ENCODE measurements at places on chromosomes 4 and X.

GRCh38 chr4:1470393-1470670, 64.1 kb upstream of the NKX1-1 start:
- H3K4me3 ChIP-seq: no peak overlapping the region
- H3K27ac ChIP-seq: no peak overlapping the region
- no peaks in the 10 kb centered on the region for H3K4me1 ChIP-seq
- no peak for DNase-seq

- no peaks in the 10 kb centered on the region for H3K36me3 ChIP-seq
- no peaks in the 10 kb centered on the region for H3K4me1 ChIP-seq
- H3K27ac ChIP-seq: no peak overlapping the region
- H3K27me3 ChIP-seq: no peaks in the 10 kb centered on the region
- no peak overlapping the region for H3K4me3 ChIP-seq
Observed at GRCh38 chr4:146059865-146060264, 115.7 kb upstream of the LSM6 start.

- H3K36me3 ChIP-seq: no peaks in the 10 kb centered on the region
- DNase-seq: no peak
- no peaks in the 10 kb centered on the region for H3K27me3 ChIP-seq
- no peaks in the 10 kb centered on the region for H3K4me1 ChIP-seq
- no peak overlapping the region for H3K4me3 ChIP-seq
Observed at GRCh38 chr4:182835006-182835740, 82.0 kb downstream of the DCTD start.

DNA sequence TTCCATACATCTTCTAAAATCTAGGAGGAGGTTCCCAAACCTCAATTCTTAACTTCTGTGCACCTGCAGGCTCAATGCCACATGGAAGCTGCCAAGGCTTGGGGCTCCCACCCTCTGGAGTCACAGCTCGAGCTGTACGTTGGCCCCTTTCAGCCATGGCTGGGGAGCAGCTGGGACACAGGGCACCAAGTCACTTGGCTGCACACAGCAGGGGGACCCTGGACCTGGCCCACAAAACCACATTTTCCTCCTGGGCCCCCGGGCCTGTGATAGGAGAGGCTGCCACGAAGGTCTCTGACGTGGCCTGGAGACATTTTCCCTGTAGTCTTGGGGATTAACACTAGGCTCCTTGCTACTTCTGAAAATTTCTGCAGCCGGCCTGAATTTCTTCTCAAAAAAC, 8.2 kb upstream of the TENT5D start:
- no peak for DNase-seq
- H3K27ac ChIP-seq: no peak overlapping the region
- no peaks in the 10 kb centered on the region for H3K27me3 ChIP-seq
- no peaks in the 10 kb centered on the region for H3K4me1 ChIP-seq
- H3K36me3 ChIP-seq: no peaks in the 10 kb centered on the region
- no peak overlapping the region for H3K4me3 ChIP-seq

GRCh38 chr4:72312032-72312650, 256.9 kb downstream of the ADAMTS3 start:
- no peaks in the 10 kb centered on the region for H3K36me3 ChIP-seq
- no peaks in the 10 kb centered on the region for H3K27me3 ChIP-seq
- H3K4me1 ChIP-seq: no peaks in the 10 kb centered on the region
- peak overlapping the region; percentile 64 for H3K27ac ChIP-seq
- peak overlapping the region; percentile 29 for H3K4me3 ChIP-seq
- DNase-seq: peak; percentile 90

DNA sequence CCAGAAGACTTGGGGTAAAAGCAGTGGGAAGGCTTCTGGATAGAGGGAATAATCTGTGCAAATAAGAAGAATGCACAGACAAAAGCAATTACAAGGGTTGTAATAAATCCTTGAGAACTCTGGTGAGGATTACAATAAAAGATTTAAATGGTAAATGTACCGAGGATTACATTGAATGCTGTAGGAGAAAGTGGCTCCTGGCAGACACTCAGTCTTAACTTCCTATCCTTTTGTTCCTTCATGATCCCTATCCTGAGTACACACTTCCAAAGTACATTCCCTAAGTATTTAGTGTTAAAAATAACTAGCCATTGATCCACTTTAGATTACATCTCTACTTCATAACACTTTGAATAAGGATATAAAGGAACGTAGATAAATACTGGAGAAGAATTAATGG, 205.4 kb downstream of the SPATA18 start:
- peaks cover 16% of the 10 kb centered on the region for H3K4me1 ChIP-seq
- no peaks in the 10 kb centered on the region for H3K27me3 ChIP-seq
- H3K36me3 ChIP-seq: no peaks in the 10 kb centered on the region
- no peak overlapping the region for H3K4me3 ChIP-seq
- DNase-seq: no peak

DNA sequence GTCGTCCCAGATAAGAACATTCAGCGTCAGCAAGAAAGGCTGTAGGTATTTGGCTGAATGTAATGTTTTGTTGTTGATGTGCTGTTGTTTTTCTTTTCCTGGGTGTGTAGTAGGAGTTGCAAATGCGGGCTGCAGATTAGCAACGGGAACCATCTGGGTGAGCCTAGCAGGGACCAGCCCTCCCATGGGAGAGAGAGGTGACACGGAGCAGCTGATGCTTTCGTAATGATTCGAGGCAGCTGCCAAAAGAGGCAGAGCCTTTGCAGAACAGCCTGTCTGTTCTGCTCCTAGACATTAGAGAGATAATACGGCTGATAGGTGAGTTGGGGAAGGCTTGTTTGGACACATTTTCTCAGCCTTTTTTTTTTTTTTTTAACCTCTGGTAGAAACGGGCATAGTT, 25.3 kb downstream of the ARSF start:
- no peaks in the 10 kb centered on the region for H3K27me3 ChIP-seq
- H3K4me3 ChIP-seq: no peak overlapping the region
- no peaks in the 10 kb centered on the region for H3K36me3 ChIP-seq
- DNase-seq: no peak
- H3K27ac ChIP-seq: no peak overlapping the region
- H3K4me1 ChIP-seq: no peaks in the 10 kb centered on the region

DNA sequence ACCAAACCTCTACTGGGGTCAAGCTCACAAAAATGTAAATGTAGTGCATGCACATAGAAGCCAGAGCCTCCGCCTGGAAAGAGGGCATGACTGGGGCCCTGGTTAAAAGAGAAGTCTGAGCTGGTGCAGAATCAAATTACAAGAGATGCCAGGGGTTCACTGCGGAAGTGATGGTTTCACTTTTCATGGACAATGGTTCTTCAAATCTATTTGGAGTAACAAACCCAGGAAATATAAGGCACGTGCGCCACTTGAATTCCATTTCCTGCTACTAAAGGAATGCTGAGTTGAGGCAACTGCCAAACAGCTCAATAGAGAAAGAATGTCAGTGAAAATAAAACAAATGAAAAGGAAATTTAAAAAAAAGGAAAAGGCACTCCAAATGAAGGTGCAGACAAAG, 79.8 kb downstream of the FUNDC1 start:
- no peak overlapping the region for H3K4me3 ChIP-seq
- no peaks in the 10 kb centered on the region for H3K36me3 ChIP-seq
- no peaks in the 10 kb centered on the region for H3K4me1 ChIP-seq
- no peak overlapping the region for H3K27ac ChIP-seq
- H3K27me3 ChIP-seq: no peaks in the 10 kb centered on the region

DNA sequence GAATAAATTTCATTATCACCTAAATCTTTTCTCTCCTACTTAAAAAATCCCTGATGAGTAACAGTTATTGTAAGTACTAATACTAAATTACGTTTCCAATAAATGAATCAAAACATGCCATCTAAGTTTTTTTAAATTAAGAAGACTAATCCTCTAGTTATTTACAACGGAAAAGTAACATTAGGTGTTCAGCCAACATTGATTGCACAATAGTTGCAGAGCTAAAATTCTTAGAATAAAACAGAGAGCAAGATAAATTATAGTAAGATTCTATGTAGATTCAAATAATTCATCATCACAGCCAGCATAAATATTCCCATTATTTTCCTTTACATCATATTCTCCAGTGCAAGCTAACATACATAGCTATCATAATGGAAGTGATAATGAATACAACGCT, 139.2 kb downstream of the HDX start:
- peak overlapping the region; percentile 39 for H3K4me3 ChIP-seq
- H3K4me1 ChIP-seq: no peaks in the 10 kb centered on the region
- DNase-seq: no peak
- H3K36me3 ChIP-seq: no peaks in the 10 kb centered on the region
- no peaks in the 10 kb centered on the region for H3K27me3 ChIP-seq
- no peak overlapping the region for H3K27ac ChIP-seq

DNA sequence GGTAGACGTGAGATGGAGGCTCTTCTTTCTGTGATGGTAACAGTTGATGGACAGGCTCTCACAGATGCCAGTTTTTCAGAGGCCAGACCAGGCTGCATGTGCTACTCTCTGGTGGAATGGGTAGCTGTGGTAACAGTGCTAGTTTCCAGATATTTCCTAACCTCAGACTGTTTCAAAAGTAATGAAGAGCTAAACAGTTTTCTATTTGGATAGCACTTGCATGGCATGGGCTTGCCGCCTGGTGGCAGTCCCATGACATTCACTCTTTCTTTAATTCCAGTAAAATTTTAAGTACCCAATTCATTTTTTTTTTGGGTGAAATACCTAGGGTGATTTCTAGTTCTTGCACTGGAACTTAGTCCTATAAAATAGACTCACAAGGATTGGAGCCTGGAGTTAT, 220.2 kb upstream of the MAD2L1 start:
- H3K4me1 ChIP-seq: no peaks in the 10 kb centered on the region
- no peak overlapping the region for H3K4me3 ChIP-seq
- no peaks in the 10 kb centered on the region for H3K36me3 ChIP-seq
- H3K27ac ChIP-seq: no peak overlapping the region

DNA sequence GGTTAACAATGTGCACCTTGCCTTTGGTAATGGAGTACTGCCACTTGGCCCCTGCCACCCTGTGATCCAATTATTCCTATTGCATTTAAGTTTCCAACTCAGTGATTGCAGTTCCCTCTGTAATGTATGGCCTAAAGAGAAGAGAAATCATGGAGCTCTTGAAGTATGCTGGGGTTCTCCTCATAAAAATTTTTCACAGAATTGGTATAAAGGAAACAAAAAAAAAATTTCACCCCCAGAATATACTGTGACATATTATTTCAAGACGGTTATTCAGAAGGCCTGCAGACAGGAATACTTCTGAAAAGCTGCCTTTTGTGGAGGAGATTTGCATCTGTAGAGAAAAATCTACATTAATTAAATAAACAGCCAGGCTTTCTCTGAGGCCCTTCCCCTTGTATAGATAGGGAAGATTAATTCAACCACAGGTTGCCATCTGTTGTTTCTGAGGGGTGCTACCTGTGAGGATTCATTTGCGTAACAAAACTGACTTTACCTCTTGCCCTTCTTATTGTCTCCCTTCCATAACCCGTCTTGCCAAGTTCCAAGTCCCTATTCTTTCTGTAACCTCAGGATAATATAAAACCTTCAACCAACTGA, 94.8 kb upstream of the LANCL3 start:
- no peak for DNase-seq
- H3K36me3 ChIP-seq: no peaks in the 10 kb centered on the region
- H3K27me3 ChIP-seq: no peaks in the 10 kb centered on the region
- H3K4me1 ChIP-seq: no peaks in the 10 kb centered on the region
- H3K4me3 ChIP-seq: no peak overlapping the region

- H3K27ac ChIP-seq: no peak overlapping the region
- H3K4me3 ChIP-seq: no peak overlapping the region
- no peaks in the 10 kb centered on the region for H3K36me3 ChIP-seq
Observed at GRCh38 chr4:81960961-81961360, 412.8 kb downstream of the HNRNPD start.

- H3K36me3 ChIP-seq: peaks cover 4% of the 10 kb centered on the region
- no peaks in the 10 kb centered on the region for H3K27me3 ChIP-seq
- DNase-seq: no peak
- H3K4me3 ChIP-seq: no peak overlapping the region
- no peak overlapping the region for H3K27ac ChIP-seq
Observed at GRCh38 chrX:24153178-24153795, 3.8 kb downstream of the ZFX start.

- H3K4me3 ChIP-seq: no peak overlapping the region
- no peak for DNase-seq
- no peaks in the 10 kb centered on the region for H3K36me3 ChIP-seq
- no peaks in the 10 kb centered on the region for H3K4me1 ChIP-seq
- H3K27ac ChIP-seq: no peak overlapping the region
Observed at GRCh38 chr4:168757500-168757899, 252.6 kb downstream of the CBR4 start.

DNA sequence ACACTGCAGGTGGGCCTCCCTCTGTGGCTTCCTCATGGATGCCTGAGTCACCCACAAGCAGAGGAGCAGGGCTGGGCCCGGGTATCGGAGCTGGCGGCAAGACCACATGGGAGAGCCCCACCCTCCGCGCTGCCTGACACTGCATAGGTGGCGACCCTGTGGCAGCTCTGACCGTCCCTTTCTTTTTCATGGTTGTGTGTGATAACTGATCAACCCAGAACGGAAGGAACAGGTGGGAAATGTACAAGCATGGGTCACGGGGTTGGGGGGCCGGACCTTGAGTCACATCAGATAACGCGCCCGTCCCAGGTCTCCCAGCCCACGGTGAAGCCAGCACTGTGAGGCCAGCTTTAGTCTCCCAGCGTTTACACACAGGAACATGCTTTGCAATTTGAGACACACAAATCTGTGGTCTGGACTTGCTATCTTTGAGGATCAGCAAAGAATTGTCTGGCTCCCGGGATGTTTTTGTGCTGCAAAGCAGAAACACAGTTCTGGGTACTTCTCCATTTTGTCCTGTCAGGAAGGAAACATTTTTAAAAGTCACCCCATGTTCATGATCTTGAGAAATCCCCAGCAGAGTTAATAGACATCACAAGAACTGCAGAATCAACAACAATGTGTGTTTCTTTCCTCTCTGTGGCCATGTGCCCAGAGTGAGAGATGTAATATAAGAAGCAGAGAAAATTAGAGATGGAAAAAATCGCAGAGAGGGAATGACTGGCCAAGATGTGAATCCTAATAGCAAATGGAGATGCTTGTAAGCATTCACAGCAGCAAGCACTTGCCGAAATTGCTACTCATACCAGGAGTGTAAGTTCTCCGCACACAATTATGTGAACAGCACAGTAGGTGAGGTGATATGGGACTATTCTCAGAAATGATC, 70.1 kb upstream of the CBR4 start:
- H3K4me1 ChIP-seq: peaks cover 5% of the 10 kb centered on the region
- H3K27ac ChIP-seq: peak overlapping the region; percentile 20
- no peak for DNase-seq
- H3K36me3 ChIP-seq: no peaks in the 10 kb centered on the region
- H3K4me3 ChIP-seq: no peak overlapping the region

DNA sequence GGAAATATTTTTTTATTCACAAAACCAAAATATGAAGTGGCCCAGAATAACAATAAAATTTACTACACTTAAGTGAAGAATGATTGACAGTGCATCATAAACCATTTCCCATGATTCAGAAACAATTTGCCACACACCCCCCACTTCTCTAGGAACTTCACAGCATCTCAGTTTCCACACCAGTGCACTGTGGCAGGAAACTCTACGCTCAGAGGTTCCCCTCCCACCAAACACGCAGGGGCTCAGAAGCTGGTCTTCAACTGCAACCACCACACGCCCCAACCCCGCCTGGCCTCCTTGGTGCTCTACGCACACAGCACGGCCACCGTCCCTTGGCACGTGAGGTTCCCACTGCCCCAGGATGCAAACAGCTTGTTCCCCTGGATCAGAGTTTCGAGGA, 63.7 kb downstream of the ZFYVE28 start:
- H3K4me1 ChIP-seq: peaks cover 8% of the 10 kb centered on the region
- peak; percentile 41 for DNase-seq
- no peaks in the 10 kb centered on the region for H3K36me3 ChIP-seq
- H3K4me3 ChIP-seq: no peak overlapping the region
- H3K27ac ChIP-seq: no peak overlapping the region
